ENCODE measurements at places on chromosomes 16 and 17.

DNA sequence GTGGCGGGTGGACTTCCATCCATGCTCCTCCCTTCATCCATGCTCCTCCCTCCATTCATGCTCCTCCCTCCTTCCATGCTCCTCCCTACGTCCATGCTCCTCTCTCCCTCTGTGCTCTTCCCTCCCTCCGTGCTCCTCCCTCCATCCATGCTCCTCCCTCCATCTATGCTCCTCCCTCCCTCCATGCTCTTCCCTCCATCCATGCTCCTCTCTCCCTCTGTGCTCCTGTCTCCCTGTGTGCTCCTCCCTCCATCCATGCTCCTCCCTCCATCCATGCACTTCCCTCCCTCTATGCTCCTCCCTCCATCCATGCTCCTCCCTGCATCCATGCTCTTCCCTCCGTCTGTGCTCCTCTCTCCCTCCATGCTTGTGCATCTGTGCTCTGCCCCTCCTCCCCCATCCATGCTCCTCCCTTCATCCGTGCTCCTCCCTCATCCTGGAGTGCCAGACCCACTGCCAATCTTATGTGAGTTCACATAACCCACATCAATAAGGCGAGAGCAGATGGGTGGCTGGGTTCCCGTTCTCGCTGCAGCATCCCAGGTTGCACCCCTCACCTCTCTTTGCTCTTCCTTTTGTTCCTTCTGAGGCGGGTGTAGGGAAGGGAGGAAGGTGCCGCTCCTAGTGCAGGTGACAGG is 22.8 kb downstream of the KSR1 start:
- no peak for DNase-seq

DNA sequence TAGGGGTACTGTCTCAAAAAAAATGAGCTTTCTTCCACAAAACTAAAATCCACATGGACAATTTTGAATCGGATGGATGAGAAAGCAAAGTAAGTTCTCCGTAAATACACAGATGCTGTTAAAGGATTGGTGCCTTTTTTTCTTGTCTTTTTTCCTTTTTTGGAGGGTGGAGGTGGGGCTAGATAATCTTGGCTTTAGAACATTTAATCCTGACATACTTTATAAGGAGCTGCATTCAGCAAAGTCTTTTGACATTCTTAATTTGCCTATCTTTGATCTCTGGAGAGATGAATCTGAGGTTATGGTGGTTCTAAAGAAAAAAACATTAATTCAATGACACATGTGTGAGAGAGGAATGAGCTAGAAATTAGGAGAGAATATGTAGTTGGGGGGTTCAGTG is 312.3 kb upstream of the KCNJ16 start:
- no peak for DNase-seq

GRCh38 chr17:1304962-1305563 is 25.6 kb downstream of the TRARG1 start:
- DNase-seq: no peak

- no peak for DNase-seq
Measured at GRCh38 chr16:72957303-72958277, 90.3 kb downstream of the ZFHX3 start.

DNA sequence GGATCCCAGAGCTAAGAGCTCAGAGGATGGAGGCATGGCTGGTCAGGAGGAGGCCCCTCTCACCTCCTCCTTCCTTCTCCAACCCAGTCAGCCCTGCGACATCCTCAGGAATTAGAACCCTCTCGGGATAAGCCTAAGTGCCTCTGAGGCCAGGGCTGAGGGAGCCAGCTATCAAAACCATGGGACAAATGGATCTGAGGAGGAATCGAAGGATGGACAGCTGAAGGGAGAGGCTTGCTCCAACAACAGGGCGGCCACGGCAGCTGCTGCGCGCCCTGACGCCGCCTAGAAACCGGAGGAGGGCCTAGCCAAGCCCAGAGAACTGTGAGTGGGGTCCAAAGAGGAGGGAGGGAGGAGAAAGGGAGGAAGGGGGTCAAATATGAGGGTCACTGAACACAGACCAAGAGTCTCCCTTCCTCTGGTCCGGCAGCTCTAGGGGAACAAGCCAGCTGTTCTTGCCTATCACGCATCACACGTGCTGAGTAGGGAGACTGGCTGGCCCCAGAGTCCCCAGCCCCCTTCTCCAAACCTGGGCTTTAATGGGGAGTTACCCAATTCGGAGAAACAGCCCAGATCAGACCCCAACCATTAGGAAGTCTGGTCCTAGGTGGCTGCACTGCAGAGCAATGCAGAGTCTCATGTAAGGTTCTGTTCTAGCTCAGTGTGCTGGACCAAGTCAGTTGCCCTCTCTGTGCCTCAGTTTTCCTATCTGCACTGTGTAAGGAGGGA is 5.9 kb upstream of the HOXB13 start:
- DNase-seq: no peak

DNA sequence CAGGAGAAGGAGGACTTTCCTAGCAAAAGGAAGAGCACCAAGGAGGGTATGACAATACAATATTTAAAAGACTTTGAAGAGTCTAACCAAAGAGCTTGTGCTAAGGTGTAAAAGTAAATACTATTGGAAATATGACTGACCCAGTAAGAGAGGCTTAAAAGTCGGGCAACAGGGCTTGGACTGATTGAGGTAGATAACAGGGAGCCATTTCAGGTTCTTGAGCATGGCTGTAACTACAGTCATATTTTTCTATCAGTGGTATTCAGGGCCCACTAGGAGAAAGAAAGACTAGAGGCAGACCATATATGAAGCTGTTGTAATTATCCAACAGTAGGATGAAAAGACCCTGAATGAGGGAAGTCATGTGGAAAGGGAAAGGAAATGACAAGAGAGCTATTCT is 62.3 kb downstream of the SMURF2 start:
- no peak for DNase-seq

- DNase-seq: no peak
Measured at GRCh38 chr17:64572682-64573154, 65.9 kb downstream of the CEP95 start.

- DNase-seq: no peak
Measured at GRCh38 chr16:30187971-30188561, 4.7 kb downstream of the CORO1A start.

DNA sequence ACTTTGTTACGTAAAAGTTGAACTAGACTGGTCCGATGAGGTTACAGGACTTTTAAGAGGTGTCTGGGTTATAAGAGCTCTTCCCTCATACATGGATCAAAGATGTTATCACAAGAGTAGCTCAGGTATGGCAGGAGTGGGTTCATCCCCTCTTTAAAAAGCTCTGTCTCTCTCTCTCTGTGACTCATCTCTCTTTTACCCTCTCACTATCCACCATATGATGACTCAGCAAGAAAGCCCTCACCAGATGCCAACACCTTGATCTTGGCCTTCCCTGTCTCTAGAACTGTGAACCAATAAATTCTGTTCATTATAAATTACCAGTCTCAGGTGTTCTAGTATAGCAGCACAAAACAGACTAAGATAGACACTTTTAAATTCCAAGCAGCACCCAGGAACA is 1.9 kb upstream of the CLEC19A start:
- DNase-seq: no peak

- DNase-seq: no peak
Measured at GRCh38 chr17:74712756-74713155, at the start of gene CD300LF. CD300LF (minus strand) TSS chr17:74712923; CDS start chr17:74712866, 57 bp downstream.

DNA sequence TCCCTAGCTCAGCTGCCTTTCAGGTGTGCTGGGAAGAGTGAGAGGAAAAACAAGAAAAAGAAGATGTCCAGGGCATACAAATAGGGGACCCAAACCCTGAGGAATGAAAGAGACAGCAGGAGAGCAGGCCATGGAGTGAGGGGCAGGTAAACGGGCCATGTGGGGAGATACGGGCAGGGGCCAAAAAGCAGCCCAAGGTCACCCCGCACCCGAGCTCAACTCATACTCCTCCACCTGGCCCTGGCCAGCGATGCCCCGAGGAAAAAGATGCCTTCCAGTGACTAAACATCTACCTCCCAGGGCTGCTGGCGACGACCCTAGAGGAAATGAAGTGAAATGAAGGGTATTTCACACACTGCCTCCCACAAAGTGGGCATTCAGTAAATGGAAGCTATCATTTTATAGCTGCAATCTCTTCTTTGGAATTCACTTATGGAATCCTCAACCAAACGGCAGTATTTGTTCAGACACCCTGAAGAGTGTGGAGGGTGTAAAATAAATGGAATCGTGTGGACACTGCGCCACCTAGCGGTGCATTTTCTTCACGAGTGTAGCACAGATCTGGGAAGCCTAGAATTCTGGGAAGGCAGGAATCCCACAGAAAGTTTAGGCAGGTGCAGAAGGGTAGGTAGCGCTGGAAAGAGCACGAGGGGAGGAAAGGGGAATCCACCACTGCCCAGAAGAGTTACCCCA is 14.9 kb downstream of the ELAC2 start:
- peak; percentile 7 for DNase-seq

GRCh38 chr17:7380321-7380720 is 568 bp upstream of the TNK1 start:
- no peak for DNase-seq

DNA sequence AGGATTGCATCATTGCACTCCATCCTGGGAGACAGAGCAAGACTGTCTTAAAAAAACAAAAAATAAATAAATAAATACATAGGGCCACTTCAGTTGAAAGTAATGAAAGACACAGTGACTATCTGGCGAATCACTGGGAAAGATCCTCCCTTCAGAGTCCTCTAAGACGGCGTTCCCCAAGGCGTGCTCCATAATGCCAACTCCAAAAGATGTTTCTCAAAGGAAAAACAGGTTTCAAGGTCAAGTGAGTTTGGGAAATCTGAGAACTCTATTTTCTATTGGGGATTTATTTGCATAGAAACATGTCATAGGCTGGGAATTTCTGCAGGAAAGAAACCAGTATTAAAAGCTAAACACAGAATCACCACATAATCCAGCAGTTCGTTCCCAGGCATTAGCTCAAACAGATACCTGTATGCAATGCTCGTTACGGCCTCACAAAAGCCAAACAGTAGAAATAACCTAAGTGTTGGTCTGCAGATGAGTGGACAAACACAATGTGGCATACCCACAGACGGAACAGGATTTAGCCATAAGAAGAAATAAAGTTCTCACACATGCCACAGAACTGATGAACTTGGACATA is 7.9 kb downstream of the KLHDC4 start:
- DNase-seq: no peak

DNA sequence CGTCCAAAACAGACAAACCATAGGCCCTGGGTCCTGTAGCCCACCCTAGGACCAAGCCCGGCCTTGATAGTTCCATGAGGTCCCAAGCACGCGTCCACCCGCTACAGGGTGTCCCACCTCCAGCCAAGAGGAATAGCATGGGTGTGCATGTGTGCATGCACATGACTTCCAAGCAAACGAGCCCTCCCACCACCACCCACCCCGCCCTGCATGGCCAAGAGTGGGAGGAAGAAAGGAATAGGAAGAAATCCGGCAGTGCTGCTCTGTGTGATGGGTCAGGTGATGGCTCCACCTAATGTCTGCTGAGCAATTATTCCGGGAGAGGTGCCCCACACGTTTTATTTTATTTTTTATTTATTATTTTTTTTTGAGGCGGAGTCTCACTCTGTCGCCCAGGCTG is 184.6 kb downstream of the ZNF423 start:
- DNase-seq: no peak

GRCh38 chr16:80527297-80527696 is 13.5 kb upstream of the DYNLRB2 start:
- no peak for DNase-seq

DNA sequence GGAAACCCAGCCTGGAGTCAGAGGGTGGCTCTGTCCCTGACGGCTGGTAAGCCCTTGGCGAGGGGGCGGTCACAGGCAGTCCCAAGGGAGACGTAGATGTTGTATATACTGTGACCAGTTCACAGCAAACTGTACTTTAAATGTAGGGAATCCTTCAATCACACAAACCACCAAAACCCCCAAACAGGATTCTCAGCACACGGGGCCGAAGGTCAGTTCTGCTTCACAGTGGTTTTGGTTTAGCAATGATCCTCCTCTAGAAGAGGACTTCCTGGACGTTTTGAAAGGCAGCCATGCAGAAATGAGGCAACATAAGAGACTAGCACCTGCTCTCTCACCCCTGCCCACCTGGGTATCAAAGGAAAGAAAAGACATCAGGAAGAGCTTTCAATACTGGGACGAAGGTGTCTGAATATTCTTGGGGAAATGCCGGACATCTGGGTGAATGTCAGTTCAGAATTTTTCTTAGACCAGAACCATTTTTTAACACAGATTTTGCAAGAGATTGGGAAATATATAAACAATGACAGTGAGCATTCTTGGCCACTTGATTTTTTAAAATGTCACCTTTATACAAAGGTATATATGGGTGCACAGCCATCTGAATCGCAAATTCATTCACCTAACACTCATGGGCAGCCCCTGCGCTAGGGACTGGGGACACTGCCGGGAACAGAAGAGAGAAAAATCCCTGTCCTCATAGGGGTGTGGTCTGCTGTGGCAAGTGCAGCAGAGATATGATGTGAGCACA is 74.2 kb downstream of the CRISPLD2 start:
- no peak for DNase-seq

GRCh38 chr16:951660-952301 is 19.0 kb downstream of the LMF1 start:
- DNase-seq: no peak

DNA sequence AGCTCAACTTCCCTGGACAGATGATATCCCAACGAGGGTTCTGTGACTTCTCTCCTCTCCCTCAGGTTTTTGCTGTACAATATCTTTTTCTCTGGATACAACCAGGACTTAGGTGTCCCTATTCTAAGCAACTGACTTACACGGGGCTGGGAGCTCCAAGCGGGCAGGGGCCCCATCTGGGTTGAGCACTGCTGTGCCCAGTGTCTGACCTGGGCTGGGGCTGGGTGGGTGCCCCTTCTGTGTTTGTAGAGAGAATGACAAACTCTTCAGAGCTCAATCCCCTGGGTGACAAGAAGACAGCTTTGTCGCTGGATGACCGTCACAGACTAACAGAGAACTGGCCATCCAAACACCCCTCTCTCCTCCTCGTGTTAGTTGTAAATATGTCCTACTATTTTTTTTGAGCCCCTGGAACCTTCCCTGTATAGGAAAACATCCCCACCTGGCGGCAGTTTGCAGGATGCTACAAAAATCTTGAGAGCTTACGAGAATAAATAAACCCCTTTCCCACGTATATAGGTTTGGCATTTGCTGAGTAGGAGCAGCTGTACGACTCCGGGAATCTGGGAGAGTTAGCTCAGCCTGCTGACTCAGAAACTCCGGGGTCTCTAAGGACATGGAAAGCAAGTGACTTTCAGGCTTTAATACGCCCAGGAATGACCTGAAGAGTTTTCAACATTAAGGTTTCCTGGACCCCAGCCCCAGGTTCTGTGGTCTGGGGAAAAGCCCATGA is 23.7 kb upstream of the RCVRN start:
- no peak for DNase-seq

- DNase-seq: no peak
Measured at GRCh38 chr16:67269766-67270165, 9.6 kb upstream of the PLEKHG4 start.

DNA sequence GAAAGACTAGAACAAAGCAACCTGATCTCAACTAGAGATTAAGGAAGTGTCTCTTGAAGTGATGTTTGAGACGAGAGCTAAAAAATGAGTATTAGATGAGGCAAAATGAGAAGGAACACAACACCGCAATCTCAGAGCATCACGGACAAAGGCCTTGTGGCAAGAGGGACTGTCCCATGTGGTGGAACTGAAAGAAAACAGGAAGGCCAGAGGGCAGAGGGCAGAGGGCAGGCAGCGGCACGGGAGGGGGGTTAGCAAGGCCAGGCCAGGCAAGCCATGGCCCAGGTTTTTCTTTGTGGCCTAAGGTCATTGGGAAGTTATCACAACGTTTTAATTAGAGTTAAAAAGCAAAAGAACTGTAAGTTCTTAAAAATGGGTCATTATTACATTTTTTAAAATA is 22.5 kb downstream of the RPA1 start:
- DNase-seq: no peak

GRCh38 chr17:27453471-27453870 is 2.8 kb upstream of the KSR1 start:
- DNase-seq: no peak
